ENCODE measurements at places on chromosomes 3 and 15. TPM values are rescaled to one million over a fixed set of nuclear protein-coding genes. Genes with fewer than 3 reads are reported as not detected.

GRCh38 chr15:93029214-93029835, 59.7 kb downstream of the RGMA start:
- no peak for DNase-seq

ZPLD1 gene
- total RNA-seq, result not detected

DNA sequence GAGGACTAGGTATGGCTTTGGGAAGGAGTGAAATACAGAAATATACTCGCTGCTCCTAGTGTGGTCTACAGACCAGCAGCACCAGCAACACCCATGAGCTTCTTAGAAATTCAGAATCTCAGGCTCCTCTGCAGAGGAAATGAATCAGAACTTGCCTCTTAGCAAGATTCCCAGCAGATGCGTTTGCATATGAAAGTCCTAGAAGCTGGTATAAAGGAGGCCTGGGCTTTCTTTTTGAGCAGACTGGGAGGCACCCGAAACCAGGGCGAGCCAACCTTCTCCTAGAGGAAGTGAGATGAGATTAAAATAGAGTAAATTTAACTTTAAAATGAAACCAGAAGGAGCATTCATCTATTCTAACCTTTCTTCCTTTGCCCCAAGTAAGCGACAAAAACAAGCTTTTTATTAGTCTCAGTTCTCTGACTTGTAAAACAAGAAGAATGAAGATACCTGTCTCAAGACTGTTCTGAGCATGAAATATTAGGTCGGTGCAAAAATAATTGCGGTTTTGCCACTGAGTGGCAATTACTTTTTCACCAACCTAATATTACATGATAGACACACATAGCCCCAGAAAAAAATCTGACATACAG, 140.0 kb downstream of the PDZRN3 start:
- DNase-seq, result peak; percentile 65

FANCD2OS gene
- not detected for total RNA-seq

AHSG gene
- total RNA-seq, result not detected

DNA sequence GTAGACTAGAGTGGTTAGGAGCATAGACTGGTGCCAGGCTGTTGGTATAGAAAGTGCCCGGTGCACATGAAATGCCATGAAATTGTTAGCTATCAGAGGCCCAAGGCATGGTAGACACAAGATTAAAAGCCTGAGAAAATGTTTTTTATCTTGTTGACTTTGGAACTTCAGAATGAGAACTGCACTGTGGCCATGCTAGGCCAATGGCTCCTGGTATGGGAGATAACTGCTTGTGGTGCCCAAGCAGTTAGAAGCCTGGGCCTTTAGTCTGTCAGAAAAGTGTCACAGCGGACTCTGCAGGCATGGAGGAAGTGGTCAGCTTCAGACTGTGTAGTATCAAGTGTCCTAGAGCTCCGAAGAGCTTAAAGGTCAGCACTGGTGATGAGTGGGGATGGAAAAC, 11.9 kb downstream of the FYCO1 start:
- no peak for DNase-seq

GCSAM gene
- total RNA-seq, result 39.2 TPM

DNA sequence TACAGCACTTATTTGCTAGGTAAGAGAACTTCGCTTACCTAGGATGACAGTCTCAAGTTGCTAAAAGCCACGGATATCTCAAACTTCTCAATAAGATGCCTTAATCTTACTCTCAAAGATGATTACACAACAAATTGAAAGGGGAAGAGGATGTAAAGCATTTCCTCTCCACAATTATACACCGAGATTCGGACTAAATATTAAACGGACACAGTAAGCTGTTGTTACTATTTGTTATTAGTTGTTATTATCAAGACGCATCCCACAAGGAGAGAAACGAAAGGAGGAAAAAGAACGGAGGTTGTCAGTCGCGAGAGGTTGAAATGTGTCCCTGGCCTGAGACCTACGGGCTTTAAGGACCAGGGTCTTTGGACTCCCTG, 660 bp downstream of the ZNF106 start:
- DNase-seq, result peak; percentile 68

DNA sequence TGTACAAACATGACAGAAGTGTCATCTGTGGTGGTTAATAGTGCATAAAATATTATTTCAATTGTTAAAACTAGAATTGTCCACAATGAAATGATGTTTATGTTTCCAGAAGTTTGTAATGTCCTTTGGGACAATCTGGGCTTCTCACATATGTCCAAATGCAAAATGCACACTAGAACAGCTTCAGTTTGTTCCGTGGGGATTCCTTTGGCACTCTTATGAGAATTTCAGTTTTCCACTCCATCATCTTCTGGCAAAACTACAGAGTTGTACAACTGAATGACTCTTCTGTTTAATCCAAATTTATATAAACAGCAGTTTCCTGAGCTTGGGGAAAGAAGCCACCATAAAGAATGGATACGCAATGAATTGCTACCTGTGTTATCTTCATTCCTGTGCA, 2.0 kb upstream of the OR5H6 start:
- no peak for DNase-seq

DAZL gene
- not detected for total RNA-seq

- DNase-seq, result no peak
These were observed 11.8 kb downstream of the AAGAB start for GRCh38 chr15:67242708-67243111.

PRR20G gene
- not detected for total RNA-seq

GRCh38 chr3:185851046-185851445, 26.2 kb upstream of the IGF2BP2 start:
- DNase-seq, result no peak

GRCh38 chr3:13894096-13894806, 14.4 kb upstream of the WNT7A start:
- no peak for DNase-seq

MKRN2OS gene
- total RNA-seq, result not detected

RNU5B-1 gene
- not detected for total RNA-seq

TGM5 gene
- not detected for total RNA-seq

- DNase-seq, result no peak
These were observed 22.2 kb downstream of the MESD start for GRCh38 chr15:80967451-80967850.

MOBP gene
- not detected for total RNA-seq

DNA sequence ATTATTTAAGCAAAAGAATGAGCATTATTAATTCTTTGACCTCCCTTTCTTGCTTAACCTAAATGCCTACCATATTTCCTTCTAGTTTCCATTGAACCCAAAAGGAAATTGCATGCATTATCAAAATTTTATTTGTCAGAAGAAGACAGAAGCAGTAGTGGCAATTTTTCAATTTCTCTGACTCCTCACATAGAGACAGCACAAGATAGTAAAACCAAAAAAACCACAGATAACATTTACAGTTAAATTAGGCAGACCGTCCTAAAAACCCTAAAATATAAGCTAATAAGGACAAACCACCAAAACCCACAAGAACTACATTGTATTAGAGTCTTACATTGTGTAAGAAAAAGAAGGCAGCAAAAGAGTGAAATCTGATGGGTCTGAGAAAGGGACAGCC, 27.1 kb downstream of the GOLGB1 start:
- no peak for DNase-seq

GRCh38 chr15:54014067-54014655, 35.9 kb downstream of the UNC13C start:
- DNase-seq, result no peak

DNA sequence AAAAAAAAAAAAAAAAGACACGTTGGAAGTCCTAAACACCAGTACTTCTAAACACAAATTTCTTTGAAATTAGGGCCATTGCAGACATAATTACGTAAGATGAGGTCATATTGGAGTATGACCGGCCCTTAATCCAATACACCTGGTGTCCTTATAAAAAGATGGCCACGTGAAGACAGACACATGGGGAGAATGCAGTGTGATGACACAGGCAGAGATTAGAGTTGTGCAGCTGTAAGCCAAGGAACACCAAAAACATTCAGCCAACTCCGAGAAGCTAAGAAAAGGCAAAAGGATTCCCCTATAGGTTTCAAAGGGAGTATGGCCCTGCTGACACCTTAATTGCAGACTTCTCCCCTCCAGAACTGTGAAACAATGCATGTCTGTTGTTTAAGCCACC, 379.0 kb upstream of the PDZRN3 start:
- DNase-seq, result no peak

DNA sequence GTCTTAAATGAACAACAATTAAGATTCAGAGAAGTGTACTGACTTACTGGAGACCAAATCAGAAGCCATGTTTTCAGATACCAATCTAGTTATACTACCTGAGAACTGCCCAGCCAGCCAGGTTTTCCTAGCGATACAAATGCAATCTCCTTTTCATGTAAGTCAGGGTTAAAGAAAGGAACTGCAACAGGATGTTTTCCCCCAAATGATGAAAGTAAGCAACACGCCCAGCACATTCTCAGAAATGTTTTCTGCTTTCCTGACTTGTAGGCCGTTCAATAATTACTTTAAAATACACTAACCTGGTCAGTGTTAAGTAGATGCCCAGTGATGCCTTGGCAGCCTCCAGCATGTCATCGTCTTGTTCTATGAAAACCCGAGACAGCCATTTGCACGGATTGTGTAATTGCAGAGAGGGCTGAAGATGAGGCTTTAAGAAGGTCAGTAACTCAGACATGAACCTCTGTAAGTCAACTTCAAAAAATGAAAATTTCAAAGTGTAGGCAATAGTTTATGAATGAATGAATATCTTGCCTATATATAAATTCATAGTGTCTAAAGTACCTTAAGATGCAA, 30.3 kb downstream of the LINS1 start:
- no peak for DNase-seq

CLDN16 gene
- not detected for total RNA-seq

DNA sequence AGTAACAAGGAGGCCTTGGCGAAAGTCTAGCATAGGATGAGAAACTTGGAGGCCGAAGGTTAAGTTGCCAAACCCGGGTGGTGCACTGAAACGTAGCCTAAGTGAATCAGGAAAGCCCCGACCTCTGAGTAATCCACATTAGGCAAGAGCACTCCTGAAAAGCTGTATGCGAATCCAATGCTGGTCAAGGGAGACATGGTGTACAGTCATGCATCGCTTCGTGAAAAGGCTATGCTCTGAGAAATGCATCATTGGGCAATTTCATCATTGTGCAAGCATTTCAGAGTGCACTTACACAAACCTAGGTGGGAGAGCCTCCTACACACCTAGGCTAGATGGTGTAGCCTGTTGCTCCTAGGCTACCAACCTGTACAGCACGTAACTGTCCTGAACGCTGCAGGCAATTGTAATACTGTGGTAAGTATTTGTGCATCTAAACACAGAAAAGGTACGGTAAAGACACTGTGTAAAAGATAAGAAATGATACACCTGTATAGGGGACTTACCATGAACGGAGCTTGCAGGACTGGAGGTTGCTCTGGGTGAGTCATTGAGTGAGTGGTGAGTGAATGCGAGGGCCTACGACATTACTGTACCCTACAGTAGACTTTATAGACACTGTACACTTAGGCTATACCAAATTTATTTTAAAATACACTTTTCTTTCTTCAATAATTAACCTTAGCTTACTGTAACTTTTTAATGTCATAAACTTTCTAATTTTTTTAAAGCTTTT, 222.5 kb downstream of the SHQ1 start:
- DNase-seq, result no peak

DNA sequence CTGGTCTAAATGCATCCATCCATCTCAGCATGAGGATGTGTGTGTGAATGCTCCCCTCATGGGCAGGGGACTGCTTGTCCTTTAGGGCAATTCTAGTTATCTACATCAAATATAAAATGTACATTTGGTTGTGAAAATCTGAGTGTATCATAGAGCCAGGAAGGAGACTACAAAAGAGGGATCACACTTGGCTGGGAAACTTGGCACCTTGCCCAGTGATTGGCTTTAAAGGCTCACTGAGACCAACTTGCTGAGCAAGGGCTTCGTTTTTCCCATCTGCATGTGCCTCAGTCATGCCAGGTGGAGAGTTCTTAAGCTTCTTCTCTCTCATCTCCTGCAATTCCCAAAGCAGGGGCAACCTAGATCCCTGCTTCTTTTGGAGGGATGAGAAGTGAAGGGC, 5.2 kb downstream of the CAPN3 start:
- no peak for DNase-seq

GRCh38 chr15:92579486-92579885, 76.1 kb downstream of the FAM174B start:
- no peak for DNase-seq

DNA sequence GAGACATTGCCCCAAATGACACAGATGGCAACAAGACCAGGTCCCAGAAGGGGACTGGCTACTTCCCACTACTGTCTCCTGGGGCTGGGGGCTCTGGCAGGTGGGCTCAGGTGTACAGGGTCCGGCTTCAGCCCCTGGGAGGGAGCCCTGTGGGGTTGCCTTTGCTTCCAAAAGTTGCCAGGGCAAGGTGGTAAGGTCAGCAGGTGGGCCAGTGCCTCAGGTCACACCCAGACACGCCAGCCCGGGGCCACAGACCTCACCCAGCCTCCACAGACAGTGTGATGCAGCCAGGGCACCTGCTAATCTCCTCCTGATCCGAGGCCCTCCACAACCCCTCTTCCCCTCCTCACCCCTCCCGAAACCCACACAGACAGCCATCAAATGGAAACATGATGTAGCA, 7.5 kb downstream of the OXTR start:
- no peak for DNase-seq

DNA sequence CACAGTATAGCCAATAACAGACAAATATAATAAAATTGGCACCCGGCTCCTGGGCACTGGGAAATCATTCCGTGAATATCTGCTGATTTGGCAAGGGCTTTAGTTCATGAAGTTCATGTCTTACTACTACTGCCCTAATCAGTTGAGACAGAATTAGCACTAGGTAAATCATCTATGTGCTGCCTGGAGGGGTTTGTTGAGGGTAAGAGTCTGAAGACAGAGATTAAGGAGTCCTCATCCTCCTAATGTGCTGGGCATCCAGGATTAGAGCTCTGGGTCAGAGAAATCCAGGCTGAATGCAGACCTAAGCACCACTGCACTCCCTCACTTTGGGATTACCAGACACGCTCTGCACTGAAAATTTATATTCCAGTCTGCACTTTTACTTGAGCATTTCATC, 2.0 kb downstream of the SAMD7 start:
- DNase-seq, result no peak

GRCh38 chr15:78878356-78878755, 5.7 kb downstream of the MORF4L1 start:
- no peak for DNase-seq

MUC13 gene
- total RNA-seq, result 0.07 TPM

PSTPIP1 gene
- 40.4 TPM for total RNA-seq

- DNase-seq, result no peak
These were observed 107.6 kb downstream of the TGFBR2 start for GRCh38 chr3:30713885-30714503.

ESYT3 gene
- total RNA-seq, result not detected

RGMA gene
- not detected for total RNA-seq

GRCh38 chr3:134344560-134344959, 29.7 kb downstream of the AMOTL2 start:
- DNase-seq, result no peak

GRCh38 chr15:100114571-100114970, 227.2 kb downstream of the ADAMTS17 start:
- no peak for DNase-seq

AADACL2 gene
- total RNA-seq, result not detected

GRCh38 chr15:99134317-99134821, 29.5 kb downstream of the SYNM start:
- no peak for DNase-seq

DUOXA1 gene
- total RNA-seq, result not detected

MYZAP gene
- total RNA-seq, result not detected

AGBL1 gene
- not detected for total RNA-seq
